ENCODE measurements at places on chromosomes 5 and 9.

DNA sequence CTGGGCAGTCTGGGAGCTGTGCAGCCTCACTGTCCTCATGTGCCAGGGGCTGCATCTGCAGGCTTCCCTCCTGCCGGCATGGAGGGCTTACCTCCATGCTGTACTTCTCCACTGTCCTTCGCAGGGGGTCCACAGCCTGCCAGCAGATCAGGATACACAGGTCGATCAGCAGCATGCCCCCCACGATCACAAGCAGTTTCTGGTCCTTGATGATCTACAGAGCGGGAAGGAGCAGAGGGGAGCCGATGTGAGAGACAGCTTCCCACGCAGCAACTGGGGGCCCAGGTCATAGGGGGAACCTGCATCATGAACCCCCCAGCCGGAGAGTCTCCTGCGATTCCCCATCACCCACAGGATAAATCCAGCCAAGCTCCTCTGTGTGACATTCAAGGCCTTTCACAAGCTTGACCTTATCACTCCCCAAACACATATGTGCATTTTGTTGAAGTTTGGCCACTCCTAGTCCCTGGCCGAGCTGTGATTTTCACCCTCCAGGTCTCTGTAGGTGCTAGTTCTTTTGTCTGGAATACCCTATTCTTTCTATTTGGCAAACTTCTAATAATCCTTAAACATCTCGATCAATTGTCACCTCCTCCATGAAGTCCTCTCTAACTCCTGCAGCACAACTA, 107.3 kb upstream of the TBC1D2 start:
- DNase-seq = no peak

DNA sequence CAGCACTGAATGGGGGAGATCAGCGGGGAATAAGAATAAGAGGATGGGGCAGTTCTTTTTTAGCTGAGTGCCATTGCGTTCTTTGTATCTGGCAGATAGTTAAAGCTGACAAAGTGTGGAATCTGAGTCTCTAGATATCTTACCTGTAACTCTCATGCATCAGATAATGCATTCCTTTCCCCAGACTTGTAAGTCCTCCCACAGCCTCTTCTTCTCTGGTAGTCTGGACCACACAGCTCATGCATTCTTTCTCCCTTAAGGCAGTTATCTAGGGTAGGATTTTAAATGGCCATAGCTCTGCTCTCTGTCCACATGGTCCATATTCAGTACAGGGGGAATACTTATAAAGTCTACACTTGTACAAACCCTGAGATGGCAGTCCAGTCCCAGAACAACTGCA, 54.0 kb upstream of the FGF10 start:
- no peak for DNase-seq

- DNase-seq = no peak
Observed at GRCh38 chr9:87140605-87141109, 193.4 kb upstream of the GAS1 start.

- DNase-seq = no peak
Observed at GRCh38 chr9:98326459-98327248, 71.2 kb upstream of the TBC1D2 start.

- DNase-seq = no peak
Observed at GRCh38 chr5:156871212-156871611, 21.1 kb downstream of the PPP1R2B start.

DNA sequence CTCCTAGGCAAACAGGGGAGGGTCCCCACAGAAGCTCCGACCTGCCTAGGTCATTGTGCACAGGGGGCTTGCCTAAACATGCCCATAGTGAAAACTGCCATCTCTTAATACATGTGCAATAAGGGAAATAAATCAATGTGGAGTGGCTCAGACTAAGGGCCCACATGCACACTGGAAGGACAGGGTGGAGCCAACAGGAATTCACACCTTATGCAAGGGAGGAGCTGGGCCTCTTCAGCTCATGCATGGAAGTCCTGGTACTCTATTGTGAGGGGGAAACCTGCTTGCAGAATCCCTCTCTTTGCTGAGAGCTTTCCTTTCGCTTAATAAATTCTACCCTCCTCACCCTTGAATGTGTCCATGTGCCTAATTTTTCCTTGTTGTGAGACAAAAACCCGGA, 815.8 kb downstream of the EFNA5 start:
- no peak for DNase-seq

DNA sequence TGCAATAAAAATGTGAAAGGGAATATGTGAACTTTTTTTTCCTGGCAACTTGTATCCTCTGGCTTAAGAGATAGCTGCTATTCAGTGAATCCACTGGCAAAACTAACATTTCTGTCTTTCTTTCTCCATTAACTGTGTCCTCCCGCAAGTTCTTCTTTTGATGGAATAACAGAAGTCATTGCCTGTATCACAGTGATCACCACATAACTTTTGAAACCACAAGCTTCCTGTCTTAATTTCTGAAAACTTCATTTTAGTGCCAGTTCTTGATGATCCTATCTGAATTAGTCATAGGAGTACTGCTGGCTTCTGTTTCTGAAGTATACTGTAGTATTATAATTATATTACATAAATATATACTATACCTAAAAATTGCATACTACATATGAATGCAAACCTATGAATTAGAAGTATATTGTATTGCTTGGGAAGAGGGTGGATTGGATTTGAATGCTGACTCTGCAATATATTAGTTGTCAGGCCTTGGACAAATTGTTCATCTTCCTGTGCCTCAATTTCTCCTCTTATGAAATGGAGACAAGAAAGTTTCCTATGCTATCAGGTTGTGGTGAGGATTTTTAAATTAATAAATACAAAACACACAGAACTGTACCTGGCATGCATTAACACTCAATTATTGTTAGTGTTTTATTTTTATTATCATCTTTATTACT, 441.6 kb downstream of the CETN3 start:
- no peak for DNase-seq

GRCh38 chr5:40958811-40959210, 49.5 kb downstream of the C7 start:
- DNase-seq = no peak

DNA sequence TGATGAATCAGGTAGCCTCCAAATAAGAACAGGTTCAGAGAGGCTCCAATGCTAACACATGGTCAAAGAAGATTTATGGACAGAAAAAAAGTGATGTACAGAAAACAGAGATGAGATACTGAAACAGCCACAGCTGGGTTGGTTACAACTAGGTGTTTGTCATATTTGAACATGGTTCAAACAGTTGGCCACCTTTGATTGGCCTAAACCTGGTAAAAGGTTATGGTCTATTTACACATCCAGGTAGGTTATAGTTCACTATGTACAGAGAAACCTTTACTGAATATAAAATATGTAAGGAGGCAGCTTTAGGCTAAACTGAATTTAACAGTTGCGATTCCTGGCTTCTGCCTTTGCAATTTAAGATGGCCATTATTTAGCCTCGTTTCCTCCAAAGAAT, 134.0 kb upstream of the ZNF366 start:
- DNase-seq = no peak

DNA sequence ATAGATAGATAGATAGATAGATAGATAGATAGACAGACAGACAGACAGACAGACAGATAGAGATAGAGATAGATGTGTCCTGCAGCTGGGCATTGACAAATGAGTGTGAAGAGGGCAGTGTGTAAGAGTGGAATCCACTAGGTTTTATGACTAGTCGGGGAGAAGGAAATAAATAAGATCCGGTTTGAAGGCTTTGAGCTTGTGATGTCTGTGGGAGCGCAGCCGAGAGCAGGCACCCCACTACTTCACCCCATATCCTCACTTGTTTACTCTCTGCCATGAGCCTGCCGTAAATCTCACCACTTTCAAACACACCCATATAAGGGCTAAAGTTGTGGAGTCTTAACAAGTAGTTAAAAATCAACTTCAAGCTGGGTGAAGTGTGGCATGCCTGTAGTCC, 1.4 kb upstream of the SUSD1 start:
- no peak for DNase-seq

DNA sequence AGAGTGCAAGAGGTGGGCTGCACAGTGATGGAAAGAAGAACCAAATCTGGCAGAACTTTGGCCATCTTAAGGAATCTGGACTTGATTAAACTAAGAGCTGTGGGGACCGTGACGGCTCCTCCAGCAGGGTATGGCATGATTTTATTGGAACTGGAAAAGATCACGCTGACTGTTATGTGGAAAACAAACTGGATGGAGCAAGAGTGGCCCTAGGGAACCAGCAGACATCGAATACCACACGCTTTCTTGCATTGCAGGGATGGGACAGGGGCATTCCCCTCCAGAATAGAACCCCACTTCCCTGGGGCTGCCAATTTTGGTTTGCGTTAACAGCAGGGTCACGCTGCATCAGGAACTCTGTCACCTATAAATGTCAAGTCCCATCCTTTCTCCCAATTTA, 38.8 kb downstream of the INSYN2B start:
- no peak for DNase-seq

GRCh38 chr5:35900972-35901695, 37.3 kb downstream of the CAPSL start:
- peak; percentile 89 for DNase-seq

- DNase-seq = no peak
Observed at GRCh38 chr5:53045263-53045662, 56.1 kb downstream of the ITGA2 start.

- DNase-seq = no peak
Observed at GRCh38 chr5:96584712-96585111, 77.5 kb upstream of the CAST start.

DNA sequence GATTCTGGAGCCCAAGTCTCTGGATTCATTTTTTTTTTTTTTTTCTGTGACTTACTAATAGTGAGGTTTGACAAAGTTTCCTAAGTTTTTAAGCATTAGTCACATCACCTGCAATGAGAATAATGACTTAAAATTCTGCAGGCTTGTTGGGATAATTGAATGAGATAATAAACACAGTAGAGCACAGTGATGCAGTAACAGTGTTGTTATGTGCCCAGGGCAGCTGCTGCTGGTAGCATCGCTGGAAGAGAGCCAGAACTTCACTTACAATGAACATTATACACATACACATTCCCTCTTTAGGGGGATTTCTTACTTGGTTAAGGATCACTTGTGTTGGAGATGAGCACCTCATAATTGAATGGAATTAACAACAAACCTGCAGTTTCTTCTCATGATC, 78.9 kb downstream of the ALDH7A1 start:
- peak; percentile 75 for DNase-seq

DNA sequence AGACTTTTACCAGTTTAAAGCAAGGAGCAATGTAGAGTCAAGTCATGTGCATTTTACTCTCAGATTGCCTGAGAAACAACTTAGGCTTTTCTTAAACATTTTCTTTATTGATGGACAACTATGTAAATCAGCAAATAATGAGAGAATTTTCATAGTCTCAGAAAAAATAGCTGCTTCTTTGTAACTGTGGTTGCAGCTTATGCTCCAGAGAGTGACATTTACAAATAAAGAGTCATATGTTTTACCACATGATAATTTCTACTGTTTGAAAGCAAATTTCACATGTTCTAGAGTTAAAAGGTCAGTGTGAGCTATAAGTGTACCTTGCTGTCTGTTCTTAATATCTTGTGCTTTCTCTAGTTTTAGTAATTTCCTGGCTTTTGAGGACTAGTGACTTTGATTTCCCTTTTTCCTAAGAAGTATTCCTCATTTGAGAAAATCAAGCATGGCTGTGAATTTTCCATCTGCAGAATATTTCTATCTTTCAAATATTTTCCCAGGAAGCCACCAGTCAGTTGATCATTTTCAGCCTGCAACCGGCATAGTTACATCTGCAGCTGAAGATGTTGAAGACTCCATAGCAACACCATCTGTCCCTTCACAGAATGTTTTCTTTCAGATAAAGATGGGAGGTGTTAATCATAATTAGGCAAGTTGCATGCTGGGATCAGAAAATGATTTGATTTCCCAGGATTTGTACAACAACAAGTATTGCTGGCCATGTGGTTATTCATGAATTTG, 229.9 kb downstream of the SGCD start:
- peak; percentile 46 for DNase-seq

DNA sequence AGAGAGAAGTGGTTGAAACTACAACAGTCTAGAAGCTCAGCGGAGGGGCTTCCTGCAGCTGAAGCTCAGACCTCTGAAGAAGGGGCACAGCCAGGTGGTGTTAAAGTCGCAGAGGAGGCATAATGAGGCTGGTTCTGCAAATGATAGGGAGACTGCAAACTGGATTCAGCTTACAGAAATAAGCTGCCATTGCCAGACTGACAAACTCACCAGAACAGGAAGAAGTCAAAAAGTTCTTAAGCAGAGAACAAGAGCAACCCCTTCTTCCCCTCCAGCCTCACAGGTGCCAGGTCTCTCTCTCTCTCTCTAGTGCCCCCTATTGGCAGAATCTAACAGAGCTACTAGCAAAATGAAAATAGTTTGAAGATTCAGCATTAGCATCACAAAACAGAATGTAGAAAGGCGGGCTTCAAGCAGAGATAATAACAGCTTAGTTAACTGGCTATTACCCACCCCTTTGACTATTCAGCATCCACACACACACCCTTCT, 76.7 kb downstream of the GRAMD2B start:
- no peak for DNase-seq

GRCh38 chr9:131752231-131752884, 12.5 kb upstream of the RAPGEF1 start:
- no peak for DNase-seq

DNA sequence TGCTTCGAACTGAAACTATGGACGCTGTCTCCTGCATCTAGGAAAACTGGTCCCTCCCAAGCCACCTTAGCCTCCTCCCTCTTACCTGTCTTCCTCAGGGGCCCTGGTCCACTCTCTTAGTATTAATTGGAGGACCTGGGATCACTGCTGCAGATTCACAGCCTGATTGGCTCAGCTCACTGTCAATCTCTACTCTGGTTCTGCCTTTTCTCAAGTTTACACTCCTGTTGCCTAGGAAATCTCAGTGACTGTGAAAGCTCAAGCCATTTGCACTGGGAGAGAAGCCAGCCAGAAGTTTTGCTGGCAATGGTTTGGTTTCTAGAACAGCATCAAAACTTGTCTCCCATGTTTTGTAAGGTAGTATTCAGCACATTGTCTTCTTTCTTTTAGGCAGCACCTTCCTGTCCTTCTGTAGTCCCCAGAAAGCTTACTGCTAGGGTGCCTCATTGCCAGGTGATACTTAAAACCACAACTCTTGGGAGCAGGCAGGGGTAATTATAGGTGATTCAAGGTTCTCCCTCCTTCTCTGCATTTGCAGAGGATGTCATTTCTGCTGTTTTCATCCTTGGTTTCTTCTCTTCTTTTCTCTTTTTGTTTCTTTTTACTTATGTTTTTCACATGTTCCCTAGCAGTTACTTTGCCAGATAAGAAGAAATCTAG, at the start of gene CAPSL:
Gene CAPSL (minus strand): TSS at position 55 of the 660 bp plus-strand sequence. CDS start 17,502 bp downstream, outside the sequence.
- DNase-seq = no peak

DNA sequence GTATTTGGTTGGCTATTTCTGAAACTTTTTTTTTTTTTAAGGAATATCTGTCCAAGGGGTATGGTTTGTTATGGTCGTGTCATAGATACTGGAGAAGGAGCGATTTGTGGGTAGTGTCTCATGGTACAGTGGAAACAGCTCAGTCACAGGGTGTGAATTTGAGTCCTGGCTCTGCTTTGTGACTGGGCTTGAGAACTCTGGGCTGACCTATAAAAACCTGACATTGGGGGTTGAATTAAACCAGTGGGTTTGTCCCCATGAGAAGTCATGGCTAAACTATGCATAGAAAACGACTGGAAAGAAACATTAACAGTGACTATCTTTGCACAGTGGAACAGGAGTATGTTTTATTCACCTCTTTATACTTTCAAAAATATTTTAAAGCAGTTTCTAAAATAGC, 54.7 kb downstream of the MACROH2A1 start:
- no peak for DNase-seq
